ENCODE measurements at places on chromosomes 1 and 21.

GRCh38 chr1:30689901-30690645, 33.3 kb downstream of the MATN1 start:
- DNase-seq: no peak

DNA sequence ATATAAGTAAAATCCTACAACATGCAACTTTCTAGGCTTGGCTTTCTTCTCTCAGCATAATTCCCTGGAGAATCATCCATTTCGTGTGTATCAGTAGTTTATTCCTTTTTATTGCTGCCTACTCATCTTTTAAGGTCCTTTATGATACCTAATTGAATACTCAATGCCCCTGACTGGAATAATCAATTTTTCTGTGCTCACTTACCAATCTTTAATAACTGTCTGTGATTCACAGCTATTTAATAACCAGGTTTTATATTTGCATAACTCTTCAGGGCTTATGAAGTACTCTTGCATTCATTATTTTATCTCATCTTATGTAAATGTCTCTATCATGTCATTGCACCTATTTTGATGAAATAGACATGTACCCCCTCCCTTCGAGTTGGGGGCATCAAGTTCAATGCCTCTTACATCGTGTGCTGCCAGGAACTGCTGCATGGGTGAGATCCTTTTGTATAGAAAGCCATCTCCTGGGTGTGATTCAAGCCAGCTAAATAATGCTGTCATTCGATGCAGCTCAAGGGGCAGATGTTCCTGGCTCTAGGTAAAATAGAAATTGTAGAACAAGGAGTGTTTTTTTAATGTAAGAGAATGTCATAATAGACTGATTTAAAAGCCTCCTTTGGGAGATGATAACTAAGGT, 222.7 kb downstream of the SLC35F3 start:
- DNase-seq: no peak

GRCh38 chr1:8525558-8526275, 207.8 kb downstream of the SLC45A1 start:
- peak; percentile 83 for DNase-seq

DNA sequence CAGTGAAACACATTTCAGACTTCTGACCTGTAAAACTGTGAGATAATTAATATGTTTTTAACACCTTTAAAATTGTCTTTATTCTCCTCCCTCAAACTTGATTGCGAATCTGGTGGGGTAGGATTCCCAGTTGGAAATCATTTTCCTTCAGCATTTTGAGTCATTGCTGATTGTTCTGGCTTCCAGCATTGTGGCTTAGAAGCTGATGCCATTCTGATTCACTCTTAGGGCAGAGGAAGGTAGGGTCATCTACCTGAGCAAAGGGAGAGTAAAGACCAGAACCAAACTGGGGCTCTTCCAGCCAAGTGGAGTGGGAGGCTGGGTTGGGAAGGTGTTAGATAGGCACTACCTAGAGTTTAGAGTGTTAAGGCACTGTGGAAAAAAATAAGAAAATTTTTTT, 61.2 kb downstream of the MPZL1 start:
- DNase-seq: no peak

- DNase-seq: no peak
Observed at GRCh38 chr1:153361480-153362109, 3.9 kb downstream of the S100A9 start.

GRCh38 chr1:205450448-205450847, 5.4 kb downstream of the BLACAT1 start:
- no peak for DNase-seq

All from activated CD4-positive, alpha-beta T cell treated with anti-CD3 and anti-CD28 coated beads, Interleukin-2, amount 50 U/mL, for 16 hours (primary cell).